NCI-H460 (cell line): ENCODE measurements at places on chromosomes 3 and 15.
A peak's percentile ranks its signal among the peaks of the same experiment; 100 is the strongest.

- no peak for DNase-seq
These were observed 25.5 kb upstream of the NUDT16 start for GRCh38 chr3:131356006-131356595.

DNA sequence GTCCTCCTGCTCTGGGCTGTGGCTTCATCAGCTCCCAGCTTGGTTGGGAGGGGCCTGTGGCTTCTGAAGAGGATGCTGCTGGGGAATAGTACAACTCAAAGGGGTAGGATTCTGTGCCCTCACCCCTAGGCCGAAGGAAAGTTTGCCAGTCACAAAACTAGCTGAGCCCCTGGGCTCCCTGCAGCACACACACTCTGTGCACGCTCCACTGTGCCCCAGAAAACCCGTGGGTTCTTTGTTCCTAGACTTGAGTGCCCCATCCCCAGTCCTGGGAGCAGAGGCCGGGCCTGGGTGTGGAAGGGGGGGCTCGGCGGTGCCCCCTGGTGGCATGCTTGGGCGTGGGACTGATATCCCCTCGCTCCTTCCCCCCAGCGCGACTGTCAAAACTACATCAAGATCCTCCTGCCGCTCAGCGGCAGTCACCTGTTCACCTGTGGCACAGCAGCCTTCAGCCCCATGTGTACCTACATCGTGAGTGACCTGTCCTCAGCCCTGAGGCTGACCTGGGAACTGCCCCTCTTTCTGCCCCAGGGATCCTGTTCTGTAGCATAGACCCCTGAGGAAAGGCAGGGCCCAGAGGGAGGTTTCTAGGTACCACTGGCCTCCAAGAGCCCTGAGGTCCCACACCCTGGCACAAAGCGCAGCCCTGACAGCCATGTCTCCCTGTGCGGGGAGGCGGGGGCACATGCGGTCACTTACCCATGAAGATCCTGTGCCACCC lies 14.2 kb downstream of the CIB1 start:
- no peak for DNase-seq

DNA sequence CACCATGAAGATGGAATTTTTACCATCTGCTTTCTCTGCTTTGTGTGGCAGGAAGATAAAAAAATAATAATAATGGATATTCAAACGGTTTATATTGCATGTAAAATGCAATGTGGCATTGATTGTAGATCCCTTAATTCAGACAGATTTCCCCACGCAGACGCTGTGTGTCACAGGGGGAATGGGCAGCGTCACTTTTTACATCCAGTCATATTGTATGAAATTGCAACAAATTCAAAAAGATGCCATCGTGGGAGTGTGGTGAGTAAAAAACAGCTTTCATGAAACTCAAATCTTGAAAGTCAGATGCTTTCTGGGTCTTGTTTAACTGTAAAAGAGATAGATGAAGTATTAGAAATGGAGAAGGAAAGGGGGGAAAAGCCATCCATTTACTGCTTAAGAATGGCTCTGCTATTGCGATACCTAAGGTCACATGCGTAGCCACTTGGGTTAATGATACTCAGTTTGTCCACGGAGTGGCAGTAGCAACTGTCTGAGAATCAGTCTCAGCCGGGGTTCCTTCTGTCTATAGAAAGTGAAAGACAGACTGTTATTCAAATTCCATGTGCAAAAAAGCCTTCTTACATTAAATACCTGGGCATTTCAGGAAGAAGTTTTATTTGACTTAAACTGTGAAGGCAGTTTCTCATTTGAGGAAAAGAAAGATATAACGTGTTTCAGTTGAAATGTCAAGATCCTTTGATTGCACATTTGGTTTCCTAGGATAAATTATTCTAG lies 28.5 kb downstream of the BTD start:
- DNase-seq, result peak; percentile 86

GRCh38 chr3:59150039-59150438 lies 100.2 kb upstream of the CFAP20DC start:
- DNase-seq, result no peak

DNA sequence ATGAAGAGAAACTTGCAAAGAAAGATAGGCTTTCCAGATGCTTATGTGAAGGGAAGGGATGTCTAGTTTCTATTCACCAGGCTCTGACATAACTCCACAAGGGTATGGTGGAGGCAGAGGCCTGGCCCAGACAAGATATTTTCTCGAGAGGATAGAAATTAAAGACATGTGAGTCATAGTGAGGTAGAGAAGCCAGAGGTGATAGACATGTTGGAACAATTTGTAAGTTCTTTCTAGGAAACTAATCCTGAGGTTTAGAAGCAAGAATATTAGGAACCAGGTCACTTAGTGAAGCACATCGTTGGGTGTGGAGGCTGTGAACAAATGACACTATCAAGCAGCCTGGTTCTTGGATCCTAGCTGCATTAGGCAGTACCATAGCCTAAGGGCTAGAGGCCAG lies 176.9 kb downstream of the BBX start:
- DNase-seq, result no peak

GRCh38 chr3:186798239-186798874 lies 7.9 kb downstream of the RFC4 start:
- DNase-seq, result no peak

DNA sequence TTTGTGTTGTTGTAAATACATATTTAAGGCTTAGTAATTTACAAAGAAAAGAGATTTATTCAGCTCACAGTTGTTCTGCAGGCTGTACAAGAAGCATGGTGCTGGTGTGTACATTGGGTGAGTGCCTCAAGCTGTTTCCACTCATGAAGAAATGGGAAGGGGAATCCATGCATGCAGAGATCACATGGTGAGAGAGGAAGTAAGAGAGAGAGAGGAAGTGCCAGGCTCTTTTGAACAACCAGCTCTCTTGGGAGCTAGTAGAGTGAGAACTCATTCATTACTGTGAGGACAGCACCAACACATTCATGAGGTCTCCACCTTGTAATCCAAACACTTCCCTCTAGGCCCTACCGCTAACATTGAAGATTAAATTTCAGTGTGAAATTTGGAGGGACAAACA lies 909.2 kb downstream of the NSUN3 start:
- no peak for DNase-seq

DNA sequence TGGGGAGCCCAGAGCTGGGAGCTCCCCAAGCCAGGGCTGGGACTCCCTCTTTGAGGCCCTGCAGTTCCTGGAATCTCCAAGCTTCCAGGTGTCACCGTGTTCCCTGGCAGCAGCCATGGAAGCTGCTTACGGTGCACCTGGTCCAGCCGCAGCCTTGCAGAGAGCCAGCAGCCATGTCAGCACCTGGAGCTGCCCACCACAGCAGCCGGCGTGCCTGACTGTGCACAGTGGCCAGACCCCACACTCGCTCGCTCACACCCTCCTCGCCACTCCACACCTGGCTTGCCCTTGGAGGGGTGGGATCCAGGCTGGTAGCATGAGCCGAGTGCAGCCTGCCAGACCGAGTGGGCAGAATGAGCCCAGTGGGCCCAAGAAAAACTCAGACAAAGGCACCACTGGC lies 14.8 kb upstream of the HTR3E start:
- no peak for DNase-seq

GRCh38 chr3:146218880-146219866 lies 31.7 kb downstream of the PLSCR4 start:
- peak; percentile 19 for DNase-seq

GRCh38 chr15:43330780-43331087 lies 361 bp upstream of the LCMT2 start:
- no peak for DNase-seq

GRCh38 chr3:75295013-75295412 lies 369.1 kb upstream of the FRG2C start:
- no peak for DNase-seq

DNA sequence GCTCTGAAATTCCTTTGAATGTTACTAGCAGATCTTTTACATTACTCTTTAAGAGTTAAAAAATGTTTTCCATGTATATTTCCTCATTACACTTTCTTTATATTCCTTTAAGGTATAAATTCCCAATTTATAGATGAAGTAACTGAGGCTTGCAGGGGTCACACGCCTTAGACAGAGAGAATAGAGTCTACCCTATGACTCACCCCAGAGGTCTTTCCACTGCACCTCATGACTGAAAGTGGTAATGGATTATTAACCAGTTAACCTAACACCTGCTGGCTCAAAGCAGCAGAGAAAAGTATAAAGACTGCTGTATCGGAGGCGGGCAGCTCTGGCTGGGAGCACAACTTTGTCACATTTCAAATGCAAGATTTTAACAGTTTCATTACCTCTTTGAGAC lies 37.7 kb downstream of the LDHAL6B start:
- no peak for DNase-seq

GRCh38 chr15:76636059-76636458 lies 269.1 kb downstream of the SCAPER start:
- DNase-seq, result no peak

GRCh38 chr3:124250053-124250452 lies 258.1 kb upstream of the ROPN1 start:
- DNase-seq, result no peak

DNA sequence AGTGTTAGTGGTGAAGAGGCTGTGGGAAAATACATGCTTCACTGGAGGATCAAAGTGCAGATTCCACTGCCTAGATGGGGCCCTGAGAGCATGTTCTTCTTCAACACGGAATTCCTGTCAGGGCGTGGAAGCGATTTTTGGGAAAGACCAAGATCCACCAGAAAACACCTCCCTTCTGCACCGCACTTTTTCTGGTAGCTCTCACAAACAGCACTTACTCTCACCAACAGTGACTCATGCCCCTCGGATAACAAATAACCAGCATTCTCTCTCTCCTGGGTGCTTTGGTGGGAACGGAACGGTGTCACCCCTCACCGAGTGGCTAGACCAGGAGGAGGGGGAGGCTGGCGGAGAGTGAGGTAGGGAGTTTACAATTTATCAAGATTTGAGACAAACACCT lies 40.1 kb downstream of the ADAMTSL3 start:
- DNase-seq, result no peak

- no peak for DNase-seq
These were observed 11.5 kb upstream of the RPS17 start for GRCh38 chr15:82551646-82552247.

- DNase-seq, result no peak
These were observed 156.3 kb downstream of the LIPC start for GRCh38 chr15:58588096-58588495.

GRCh38 chr3:55708242-55708641 lies 221.1 kb upstream of the WNT5A start:
- DNase-seq, result no peak

DNA sequence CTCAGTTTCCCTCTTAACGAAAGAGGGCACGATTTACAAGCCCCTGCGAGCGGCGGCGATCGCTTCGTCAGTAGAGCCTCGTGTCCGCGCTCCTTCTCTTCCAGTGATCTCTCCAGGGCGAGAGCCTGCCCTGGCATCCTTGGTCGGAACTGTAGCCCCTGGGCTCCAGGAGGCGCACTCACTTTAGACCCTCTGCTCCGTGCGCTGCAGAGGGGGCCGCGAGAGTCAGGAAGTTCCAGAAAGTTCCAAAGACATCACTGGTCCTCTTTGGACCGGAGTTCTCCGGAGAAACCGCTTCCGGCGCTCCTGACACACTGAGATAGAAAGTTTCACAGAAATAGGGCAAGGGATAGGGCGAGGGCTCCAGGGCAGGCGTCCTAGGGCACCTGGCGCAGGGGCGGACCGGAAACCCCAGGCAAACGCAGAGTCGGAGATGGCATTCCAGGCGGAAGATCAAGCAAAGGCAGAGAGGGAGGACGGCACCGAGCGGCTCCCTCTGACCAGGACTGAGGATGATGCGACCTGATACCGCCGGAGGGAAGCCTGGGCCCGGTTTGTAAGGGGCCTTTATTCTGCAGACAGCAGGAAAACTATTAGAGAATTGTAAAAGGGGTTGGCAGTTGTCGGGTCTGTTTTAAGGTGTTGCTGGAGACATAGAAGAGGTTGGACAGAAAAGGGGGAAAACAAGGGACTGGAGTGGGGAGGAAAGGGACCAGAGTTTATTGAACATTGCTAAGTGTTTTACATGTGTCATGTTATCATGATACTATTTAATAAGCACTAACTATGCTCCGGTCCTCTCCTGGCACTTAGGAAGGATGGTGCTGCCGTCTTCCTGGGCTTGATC lies 1.3 kb upstream of the CPEB1 start:
- DNase-seq, result no peak

- DNase-seq, result no peak
These were observed 11.2 kb upstream of the HOMER2 start for GRCh38 chr15:82963471-82964341.

DNA sequence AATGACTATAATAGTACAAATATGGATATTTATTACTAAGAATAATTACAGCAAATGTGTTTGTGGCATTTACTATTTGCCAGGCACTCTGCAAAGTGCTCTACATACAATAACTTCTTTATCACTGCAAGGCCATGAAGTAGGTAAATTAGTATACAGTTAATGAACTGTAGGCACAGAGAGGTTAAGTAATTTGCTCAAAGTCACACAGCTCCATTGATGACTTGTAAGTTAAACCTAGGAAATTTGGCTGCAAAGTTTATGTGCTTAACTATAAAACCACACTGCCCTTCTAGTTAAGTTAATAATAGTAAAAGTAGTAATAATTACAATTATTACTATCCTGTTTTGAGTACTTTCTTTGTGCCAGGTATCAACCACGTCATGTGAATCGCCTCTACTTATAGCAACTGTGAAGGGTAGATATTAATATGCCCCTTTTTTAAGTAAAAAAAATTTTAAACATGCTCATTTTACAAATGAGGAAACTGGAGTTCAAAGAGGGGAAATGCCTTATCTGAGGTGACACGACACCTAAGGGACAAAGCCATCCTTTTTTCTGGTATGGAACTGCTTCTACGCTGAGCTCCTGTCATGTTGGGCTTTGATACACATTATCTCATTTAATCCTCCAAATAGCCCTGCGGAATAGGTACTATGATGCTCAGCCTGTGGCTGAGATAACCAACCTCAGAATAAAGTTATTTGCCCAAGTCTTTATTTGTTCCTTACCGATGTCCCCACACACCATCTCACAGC lies 8.5 kb downstream of the BHLHE40 start:
- no peak for DNase-seq

DNA sequence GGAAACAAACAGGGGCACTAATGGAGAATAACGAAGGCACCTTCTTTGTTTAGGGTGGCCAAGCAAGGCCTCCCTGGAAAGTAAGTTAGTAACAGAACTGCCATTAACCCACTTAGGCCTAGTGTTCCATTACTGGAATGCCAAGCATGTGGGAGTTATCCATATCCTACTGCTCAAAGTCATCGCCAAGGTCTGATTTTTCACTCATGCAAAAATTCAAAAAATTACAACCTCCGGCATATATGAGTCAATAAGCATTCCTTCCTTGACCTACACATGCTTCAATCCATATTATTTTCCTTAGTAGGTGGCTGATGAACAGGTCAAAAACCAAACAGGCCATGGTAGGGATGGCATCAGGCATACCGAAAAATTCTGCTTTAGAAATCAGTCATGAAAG lies 1097.2 kb downstream of the FHIT start:
- DNase-seq, result no peak

GRCh38 chr15:81941479-81941878 lies 104.3 kb downstream of the MEX3B start:
- no peak for DNase-seq

- DNase-seq, result peak; percentile 14
These were observed 176.9 kb upstream of the LMCD1 start for GRCh38 chr3:8324747-8325146.

DNA sequence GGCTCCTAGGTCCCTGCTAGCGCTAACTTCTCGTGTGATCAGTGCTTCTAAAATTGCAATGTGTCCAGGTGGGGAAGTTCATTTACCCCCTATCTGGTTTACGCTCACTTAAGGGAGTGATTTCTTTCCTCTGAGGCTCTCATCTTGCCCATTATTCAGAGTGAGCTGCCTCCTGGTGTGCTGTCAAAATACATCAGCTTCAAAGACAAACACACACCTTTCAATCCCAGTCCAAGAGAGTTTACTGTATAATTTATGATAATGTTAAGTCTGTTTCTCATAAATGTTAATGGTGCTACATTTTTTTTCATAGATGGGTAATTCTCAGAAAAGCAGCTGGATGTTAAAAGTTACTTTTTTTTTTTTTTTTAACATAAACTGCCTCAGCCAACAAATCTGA lies 112.3 kb downstream of the RORA start:
- no peak for DNase-seq
